ENCODE measurements at places on chromosomes 1 and 21.

DNA sequence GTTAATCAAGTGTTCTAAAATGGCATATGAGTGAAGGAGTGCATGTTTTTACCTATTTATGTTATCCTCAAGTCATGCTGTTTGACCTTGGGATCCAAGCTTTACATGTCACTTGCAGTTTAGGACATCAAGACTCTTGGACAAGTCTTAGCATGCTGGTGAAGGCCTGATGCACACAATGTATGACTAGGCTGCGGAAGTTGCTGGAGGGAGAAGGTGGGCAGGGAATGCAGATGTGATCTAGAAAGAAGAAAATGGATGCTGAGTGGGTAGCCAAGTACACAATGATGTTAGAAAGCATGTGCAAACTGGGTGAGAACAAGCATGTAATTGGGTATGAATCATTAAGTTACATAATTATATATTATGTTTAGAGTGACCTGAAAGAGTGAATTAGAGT, 301.8 kb downstream of the BRINP2 start:
- DNase-seq, result no peak

DNA sequence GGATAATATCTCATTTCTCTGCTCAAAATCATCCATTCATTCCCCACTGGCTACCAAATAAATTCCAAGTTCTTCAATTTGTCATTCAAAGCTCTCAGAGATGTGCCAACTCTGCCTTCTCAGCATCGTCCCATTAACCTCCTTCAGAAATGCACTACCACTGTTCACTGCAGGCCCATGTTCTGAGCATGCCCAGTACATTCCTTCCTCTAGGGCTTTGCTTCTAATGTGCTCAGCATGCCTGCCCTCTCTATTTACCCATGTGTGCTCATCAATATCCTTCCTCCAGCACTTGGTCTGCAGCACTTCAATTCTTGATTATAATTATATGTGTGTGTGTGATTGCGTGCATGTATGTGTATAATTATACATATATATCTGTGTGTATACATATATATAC, 36.1 kb upstream of the RGS8 start:
- no peak for DNase-seq

DNA sequence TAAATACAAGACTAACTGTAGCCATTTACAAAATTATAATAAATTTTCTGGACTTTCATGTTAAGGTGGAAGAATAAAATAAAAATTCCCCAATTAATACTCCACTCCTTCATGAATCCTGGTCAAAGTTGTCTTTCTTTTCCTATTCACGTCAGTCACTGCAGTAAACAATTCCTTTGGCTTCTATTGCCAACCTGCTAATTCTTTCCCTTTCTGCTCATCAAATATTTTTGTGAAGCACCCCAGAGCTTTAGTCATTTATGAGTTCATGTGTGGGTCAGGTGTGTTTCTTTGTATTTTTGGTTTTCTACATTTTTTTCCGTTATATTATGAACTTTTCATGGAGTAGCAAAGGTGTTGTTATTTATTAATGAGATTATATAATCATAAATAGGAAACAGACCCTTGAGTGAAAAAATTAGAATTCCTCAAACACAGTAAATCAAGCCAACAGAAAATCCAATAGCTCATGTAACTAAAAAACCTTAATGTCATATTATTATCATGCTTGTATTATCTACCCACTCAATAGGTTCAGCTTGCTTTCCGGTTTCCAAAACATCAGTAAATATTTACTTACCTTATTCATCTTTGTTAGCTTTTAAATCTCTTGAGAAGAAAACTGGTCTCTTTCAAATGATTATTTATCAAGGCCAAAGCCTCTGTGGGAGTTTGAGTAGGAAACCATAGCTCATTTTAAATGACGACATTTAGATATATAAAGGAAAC, 29.6 kb upstream of the PLA2G4A start:
- peak; percentile 39 for DNase-seq

GRCh38 chr1:9037476-9038337, 11.5 kb upstream of the SLC2A7 start:
- DNase-seq, result no peak

GRCh38 chr1:56564615-56565014, 14.7 kb downstream of the PLPP3 start:
- no peak for DNase-seq

- no peak for DNase-seq
Measured at GRCh38 chr1:221100611-221101010, 221.4 kb downstream of the HLX start.

GRCh38 chr1:150987924-150988323, 5.8 kb downstream of the ANXA9 start:
- DNase-seq, result no peak

DNA sequence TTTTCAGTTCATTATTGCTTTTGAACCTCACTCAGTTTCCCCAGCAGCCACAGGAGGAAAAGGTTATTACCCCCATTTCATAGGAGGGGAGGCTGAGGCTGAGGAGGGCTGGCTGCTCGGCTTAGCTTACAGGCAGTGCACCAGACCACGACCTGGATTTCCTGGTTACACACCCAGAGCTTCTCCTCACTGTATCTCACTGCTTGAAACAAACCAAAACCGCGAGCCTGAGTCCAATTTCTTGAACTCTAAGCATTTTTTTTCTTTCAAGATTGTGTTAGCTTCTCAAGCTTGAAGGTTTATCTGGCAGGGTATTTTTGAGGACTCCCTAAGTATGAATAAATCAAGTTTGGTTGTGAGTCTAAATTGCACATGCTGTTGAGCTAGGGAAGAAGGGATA, 188.9 kb upstream of the EDN2 start:
- no peak for DNase-seq

- DNase-seq, result no peak
Measured at GRCh38 chr1:41714638-41715389, 203.9 kb downstream of the HIVEP3 start.

- no peak for DNase-seq
Measured at GRCh38 chr1:182714546-182714945, 30.2 kb upstream of the RGS8 start.

- DNase-seq, result no peak
Measured at GRCh38 chr1:227885135-227885647, 62.5 kb downstream of the WNT9A start.

- DNase-seq, result no peak
Measured at GRCh38 chr1:51924455-51924854, 45.9 kb upstream of the NRDC start.

- no peak for DNase-seq
Measured at GRCh38 chr1:202049129-202049528, 38.7 kb downstream of the ELF3 start.

DNA sequence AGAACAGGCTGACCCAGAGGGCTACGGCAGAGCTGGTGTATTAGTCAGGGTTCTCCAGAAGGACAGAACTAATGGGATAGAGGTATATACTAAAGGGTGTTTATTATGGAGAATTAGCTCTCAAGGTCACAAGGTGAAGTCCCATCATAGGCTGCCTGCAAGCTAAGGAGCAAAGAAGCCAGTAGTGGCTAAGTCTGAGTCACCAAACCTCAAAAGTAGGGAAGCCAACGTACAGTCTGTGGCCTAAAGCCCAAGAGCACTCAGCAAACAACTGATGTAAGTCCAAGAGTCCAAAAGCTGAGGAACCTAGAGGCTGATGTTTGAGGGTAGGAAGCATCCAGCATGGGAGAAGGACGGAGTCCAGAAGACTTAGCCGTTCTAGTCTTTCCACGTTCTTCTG, 179.2 kb downstream of the BACH1 start:
- no peak for DNase-seq

DNA sequence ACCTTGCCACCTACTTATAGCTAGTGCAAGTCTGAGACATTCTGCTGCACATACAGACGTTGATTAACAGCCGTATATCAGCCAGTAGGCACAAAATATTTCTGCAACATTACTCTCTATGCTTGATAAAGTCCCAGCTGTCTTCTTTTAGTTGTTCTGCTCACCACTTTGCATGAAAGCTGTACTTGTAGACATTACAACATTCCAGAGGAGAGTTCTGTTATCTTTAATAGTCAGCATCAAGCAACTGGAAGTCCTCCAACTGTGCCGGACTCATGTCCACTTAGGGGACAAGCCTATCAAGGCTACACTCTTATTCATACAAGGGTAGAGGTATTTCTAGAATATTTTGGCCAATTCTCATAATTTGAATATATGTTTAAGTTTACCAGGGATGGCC, 50.0 kb downstream of the CACHD1 start:
- DNase-seq, result no peak
